DMS153 (cell line): ENCODE measurements at places on chromosomes 1 and 21.

- DNase-seq: peak; percentile 52
Measured at GRCh38 chr1:208243527-208243966, 637 bp downstream of the PLXNA2 start.

GRCh38 chr1:98651116-98651632 is 10.3 kb upstream of the SNX7 start:
- DNase-seq: no peak

GRCh38 chr1:208793861-208794345 is 549.7 kb upstream of the PLXNA2 start:
- no peak for DNase-seq

- DNase-seq: no peak
Measured at GRCh38 chr1:5709976-5710375, 282.2 kb downstream of the NPHP4 start.

- no peak for DNase-seq
Measured at GRCh38 chr1:2972879-2973575, 48.2 kb upstream of the ACTRT2 start.

DNA sequence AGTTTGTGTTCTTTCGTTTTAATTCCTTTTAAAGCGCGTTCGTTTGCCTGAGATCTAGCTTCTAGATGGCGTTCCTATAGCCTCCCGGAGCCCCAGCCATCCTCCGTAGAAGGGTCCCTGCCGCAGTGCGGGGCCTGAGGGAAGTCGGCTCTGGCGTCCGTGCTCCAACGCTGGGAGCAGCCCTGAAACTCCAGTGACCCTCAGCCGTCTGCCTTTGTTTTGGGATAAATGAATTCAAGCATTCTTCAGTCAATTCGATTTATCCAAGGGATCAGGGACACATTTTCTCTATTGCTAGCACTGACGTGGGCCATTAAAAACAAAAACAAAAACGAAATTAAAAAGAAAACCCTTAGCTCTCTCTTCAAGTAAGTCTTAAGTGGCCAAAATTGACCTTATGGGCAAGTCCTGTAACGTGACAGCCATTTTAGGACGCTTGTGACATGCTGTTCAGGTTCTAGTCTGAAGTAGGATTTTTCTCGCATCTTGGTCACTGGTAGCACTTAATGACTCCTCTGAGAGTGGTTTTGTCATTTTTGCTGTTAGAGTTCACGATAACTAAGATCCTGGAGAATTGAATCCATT is 742 bp upstream of the HSPA13 start:
- no peak for DNase-seq

- DNase-seq: no peak
Measured at GRCh38 chr1:61356995-61357394, 274.6 kb downstream of the NFIA start.

DNA sequence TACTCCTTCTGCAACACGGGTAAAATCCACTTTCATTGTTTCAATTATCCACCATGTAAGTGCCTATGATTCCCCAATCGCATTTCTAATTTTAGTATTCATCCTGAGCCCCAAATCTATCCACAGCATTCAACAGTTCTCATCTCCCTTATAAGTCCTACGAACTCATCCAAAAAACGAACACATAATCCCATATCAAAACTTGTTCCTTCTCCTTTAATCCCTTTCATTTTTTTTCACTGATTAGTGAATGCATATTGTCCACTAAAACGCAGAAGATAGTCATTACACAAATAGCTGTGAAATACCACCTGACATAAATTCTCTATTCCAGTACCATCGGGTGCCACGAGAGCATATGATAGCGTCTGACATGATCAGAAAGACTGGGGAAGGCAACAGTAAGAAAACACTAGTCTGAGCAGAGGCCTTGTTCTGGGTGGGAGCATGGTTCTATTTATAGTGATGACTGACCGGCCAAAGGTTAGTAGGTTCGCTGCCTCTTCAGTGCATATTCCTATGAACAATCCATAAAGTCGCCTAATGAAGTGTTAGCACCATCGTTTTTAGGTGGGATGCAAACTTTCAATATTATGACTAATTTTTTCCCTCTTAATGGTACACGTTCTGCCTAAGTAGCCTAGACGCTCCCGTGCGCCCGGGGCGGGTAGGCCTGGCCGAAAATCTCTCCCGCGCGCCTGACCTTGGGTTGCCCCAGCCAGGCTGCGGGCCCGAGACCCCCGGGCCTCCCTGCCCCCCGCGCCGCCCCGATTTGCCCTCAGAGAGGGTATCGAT is 648 bp downstream of the ATP5PF start:
- no peak for DNase-seq

DNA sequence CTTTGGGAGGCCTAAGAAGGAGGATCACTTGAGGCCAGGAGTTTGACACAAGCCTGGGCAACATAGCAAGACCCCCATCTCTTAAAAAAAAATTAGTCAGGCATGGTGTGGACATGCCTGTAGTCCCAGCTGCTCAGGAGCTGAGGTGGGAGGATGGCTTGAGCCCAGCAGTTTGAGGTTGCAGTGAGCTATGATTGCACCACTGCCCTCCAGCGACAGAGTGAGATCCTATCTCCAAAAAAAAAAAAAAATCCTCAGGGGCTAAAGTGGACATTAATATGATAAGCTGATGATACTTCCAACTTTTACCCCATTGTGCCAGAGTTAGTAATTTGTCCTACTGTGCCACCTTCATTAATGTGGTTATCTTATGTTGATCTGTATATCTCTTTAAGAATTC is 327.8 kb upstream of the FMN2 start:
- no peak for DNase-seq

GRCh38 chr1:1442069-1442770 is 6.7 kb downstream of the VWA1 start:
- DNase-seq: no peak

DNA sequence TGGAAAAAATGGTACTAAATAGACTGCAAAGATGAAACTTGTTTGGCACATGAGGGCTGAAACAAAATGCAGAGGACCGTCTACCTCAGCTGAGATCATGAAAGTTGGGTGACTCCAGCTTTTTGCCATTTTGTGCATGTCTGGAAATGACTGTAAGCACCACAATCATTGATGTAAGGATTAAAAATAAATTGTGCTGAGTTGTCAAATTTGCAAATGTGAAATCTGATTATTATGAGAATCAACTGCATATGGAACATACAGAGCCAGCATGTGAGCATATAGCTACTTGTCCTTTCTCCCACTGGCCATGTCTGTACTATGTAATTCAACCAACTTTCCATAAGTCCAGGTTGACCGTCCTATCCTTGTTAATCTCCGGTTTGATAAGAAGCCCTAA is 736.9 kb upstream of the PRMT6 start:
- no peak for DNase-seq

DNA sequence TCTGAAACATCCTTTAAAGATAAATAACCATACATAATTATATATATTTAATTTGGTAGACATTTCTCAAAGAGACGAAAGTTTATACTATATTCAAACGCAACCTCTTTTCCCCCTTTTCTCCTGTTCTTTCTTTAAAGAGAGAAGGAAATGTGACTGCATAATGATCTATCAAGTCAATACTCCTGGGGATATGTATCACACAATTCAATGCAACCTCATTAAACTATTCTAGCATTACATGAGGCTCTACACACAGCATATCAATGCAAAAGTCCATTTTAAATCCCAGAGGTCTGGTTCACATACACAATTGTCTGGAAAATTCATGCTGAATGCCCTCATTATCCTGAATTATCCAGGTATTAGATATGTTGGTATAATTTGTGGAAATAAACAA is 330.7 kb downstream of the LMX1A start:
- no peak for DNase-seq

GRCh38 chr1:182677397-182678098 is 6.8 kb downstream of the RGS8 start:
- no peak for DNase-seq

DNA sequence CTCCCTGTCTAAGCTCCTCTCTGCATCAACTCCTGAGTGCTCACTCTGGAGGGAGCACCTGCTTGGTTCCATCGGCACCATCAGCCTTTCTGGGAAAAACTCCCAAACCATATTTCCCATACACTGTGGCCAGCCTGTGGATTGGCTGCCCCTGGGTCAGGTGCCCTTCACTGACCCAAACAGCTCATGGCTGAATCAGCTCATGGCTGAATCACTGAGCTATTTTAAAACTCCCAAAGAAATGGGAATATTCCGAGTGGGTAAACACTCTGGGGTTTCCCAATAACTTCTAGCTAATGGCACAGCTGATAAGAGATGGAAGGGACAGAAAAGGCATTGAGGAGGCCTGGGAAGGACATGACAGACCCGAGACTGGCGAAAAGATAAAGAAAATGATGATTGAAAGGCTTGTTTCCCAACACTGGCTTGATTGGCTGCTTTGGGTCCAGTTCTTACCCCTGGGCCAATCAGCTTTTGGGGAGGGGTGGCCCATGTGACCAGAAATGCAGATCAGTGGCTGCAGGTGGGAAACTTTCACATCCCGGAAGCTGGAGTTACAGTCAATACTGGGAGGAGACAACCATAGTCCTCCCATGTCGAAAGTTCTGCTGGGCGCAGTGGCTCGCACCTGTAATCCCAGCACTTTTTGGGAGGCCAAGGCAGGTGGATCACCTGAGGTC is 37.3 kb upstream of the KAZN start:
- no peak for DNase-seq

- peak; percentile 84 for DNase-seq
Measured at GRCh38 chr1:182795563-182796228, 6.1 kb downstream of the NPL start.

DNA sequence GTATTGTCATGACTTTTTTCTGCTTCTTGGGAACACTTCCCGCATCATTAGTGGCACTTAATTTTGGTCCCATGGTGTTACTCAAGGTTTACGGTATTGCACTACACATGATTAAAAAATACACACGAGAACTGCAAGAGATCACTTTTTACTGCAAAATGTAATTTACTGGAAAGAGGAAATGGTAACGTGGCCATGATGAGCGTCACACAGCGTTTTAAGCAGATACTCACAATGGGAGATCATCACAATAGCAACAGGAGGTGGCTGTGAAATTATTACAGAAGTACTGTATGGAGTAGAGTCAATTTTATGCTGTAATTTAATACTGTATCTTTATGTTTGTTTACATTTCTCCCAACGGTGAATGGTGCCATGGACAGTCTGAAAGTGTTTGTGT is 1510.3 kb downstream of the AMY1C start:
- peak; percentile 48 for DNase-seq

GRCh38 chr1:115677182-115677555 is 35.4 kb downstream of the VANGL1 start:
- DNase-seq: peak; percentile 10

- DNase-seq: no peak
Measured at GRCh38 chr1:155996166-155996565, 17.8 kb upstream of the ARHGEF2 start.

- no peak for DNase-seq
Measured at GRCh38 chr21:36845070-36845469, 121.4 kb downstream of the HLCS start.

- DNase-seq: no peak
Measured at GRCh38 chr1:211752951-211753486, 77.5 kb downstream of the LPGAT1 start.
